NCI-H146 (cell line): ENCODE measurements at places on chromosomes 1 and 21.

DNA sequence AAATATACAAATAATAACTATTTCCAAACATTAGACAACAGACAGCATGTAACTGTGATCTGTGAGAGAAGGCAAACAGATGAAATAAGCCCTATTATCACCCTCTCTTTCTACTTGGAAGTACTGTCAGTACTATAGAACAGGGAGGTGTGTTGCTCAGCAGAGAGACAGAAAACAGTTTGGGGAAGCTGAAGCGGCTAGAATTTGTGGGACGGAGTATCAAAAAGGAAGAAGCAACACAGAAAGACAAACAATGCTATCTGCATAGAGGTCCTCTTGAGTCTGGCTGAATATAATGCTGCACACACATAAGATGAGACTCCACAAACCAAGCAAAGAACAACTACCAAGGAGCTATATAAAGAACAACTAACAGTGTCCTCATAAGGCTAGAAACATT lies 59.4 kb downstream of the ZZZ3 start:
- no peak for DNase-seq

GRCh38 chr1:150003801-150004200 lies 6.7 kb downstream of the OTUD7B start:
- no peak for DNase-seq

DNA sequence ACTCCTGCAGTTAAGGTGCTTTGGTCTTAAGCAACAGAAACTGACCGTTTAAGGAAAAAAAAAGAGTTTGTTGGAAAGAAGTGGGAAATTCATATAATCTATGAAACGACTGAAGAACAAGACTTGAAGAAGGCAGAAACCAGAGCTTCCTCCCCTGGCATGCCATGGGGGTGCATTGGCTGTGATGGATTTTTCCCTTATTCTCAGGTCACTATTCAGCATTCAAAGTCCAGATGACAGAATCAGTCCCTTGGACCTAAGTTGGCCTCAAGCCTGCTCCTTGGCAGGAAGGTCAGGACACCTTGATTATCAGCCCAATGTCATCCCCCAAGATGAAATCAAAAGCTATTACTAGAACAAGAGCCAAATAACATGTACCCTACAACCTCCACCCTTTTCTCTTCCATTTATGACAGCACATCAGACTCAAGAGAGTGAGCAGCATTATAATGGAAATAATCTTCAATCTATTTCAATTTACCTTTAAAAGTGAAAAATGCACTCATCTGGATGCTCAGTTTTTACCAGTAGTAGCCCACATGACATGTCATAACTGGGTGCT lies 15.8 kb upstream of the TMEM9 start:
- no peak for DNase-seq

DNA sequence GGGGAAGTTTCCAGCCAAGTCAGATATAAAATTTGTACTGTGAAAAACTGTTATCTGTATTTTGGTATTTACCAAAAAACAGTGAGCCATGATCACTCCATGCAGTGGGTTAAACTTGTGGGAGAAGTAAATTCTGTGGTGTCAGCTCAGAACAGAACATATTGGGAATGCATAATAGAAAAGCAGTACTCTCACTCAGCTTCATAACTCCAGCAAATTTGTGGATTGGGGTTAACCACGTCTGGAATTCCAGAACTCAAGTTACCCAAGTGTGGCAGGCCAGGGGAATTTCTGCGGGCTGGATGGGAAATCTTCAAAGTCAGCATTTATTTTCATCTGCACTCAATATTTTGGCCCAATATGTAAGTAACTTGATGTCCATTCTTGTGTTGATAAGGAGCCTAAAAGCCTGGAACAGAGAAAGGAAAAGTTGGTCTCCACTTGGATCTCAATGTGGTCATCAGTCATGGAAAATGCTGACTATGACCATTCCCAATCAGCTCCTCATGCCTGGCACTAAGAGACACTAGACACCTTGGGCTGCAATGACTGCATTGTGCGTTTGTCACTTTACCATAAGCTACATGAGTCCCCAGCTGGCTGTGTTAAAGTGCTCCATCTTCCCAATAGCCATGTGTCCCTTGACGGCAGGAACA lies 39.1 kb upstream of the ENAH start:
- DNase-seq: no peak

DNA sequence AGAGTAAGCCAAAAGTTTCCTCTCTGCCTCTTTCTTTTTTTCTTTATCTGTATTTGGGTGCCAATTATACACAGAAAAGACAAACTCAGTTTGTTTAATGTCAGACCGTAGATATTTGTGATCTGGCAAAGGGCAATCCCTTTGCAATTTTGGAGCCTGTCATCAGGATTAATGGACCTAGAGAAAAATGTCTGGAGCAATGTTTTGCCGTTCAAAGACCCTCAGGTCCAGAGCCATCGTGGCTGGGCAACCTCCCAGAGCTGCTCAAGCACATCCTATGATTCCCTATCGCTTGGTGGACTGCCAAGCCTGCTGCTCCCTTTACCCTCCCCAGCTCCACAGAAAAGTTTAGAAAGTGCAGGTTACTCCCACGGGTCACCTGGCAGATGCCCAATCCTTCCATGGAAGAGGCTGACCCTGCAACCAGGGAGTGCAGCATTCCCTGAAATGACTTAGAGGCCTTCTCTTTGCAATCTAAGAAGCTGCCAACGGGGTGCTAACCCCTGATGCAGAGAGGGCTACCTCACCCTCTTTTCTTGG lies 112.5 kb upstream of the NGF start:
- no peak for DNase-seq

DNA sequence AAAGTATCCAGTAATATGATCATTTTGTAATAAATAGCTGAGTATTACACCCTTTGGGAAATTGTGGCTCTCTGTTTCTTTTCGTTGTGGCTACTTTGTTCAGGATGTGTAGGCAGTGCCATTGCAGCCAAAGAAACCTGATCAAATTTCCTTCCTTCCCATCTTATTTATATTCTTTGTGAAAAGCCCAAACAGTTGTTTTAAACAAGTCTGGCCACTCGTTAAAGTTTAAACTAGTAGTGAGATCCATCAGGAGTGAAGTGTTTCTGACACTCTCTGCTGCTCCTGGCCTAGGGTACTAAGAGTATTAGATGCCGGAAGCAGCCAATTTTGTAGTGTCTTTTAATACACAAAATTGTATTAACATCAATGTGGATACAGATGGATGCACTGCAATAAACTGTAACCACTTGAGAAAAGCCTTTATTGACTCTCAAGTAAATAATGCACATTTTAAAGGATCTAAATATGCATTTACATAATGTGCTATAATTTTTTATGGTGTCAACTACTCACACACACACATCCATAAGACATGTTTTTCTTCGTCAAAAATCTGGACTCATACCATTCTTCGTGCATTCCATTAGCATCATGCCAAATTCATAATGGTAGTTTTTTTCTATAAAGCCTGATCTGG lies 317.9 kb downstream of the NFIA start:
- DNase-seq: no peak

DNA sequence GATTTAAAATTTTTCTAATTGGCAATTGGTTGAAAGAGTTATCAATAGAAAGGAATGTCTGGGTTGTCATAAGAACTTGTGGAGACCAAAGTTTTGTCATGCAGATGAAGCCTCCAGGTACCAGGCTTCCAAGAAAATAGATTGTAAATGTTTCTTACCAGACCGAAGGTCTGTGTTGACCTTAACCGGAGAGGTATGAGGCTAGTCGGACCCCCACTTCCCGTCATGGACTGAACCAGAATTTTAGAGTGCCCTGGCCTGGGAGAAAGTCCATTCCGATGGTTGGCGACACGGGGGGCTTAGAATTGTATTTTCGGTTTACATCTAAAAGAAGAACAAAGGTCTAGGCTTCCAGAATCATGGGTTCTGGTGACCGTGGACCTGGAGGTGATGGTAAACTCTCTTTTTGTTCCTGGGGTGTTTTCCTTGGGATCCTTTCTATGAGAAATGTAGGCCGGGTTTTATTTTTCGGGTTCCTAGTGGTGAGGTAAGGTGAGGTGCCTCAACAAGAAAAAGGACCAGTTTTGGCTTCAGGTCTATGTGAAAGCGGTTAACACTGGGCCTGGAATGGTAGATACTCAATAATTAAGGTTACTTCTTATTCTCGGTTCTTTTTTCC lies 405 bp upstream of the UHMK1 start:
- no peak for DNase-seq
